Caco-2 (cell line): ENCODE measurements at places on chromosomes 12 and 14. TPM values are rescaled to one million over a fixed set of nuclear protein-coding genes. Genes with fewer than 3 reads are reported as not detected.

- H3K27ac ChIP-seq, result no peak overlapping the region
- no peak for DNase-seq
- H3K36me3 ChIP-seq, result no peaks in the 10 kb centered on the region
- no peaks in the 10 kb centered on the region for H3K27me3 ChIP-seq
Measured at GRCh38 chr12:130966443-130967030, 12.8 kb downstream of the ADGRD1 start.

- DNase-seq, result no peak
- no peak overlapping the region for H3K27ac ChIP-seq
- no peaks in the 10 kb centered on the region for H3K4me1 ChIP-seq
- H3K27me3 ChIP-seq, result no peaks in the 10 kb centered on the region
- H3K36me3 ChIP-seq, result no peaks in the 10 kb centered on the region
Measured at GRCh38 chr14:69318241-69318640, 58.3 kb downstream of the GALNT16 start.

DNA sequence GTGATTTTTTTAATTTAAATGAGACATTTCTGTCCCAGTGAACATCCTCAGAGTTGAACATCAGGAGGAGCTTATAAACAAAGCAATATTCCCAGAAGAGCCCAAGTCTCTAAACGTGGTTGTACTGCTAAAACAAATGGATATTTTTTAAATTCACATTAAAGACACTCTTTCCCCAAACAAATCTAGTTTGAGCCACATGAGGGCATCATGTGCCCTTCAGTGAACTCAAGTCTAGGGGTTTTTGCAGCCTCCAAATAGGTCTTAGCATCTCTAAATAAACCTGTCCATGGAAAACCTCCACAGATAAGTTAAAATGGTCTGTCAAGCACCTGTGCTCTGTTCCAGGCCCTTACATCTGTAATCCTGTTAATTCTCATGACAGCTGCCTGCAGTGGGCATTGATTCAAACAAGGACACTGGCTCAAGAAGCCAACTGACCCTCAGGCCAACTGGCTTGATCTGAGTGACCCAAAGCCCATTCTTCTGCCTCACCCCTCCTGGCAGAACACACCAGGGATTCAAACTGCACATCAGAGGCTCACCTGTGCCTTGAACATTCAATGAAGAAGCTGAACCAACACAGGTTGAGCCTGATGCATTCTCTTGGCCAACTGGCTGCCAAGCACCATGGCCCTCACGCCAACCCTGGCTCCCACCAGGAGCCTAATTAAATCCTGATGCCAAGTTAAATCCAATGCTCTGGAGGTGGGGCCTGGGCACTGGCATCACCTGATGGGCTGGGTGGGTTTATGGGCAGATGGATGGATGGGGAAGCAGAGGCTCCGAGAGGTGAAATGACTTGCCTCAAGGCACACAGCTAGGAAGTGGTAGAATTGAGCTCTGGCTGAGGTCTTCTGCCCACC, 8.6 kb downstream of the ISCU start:
- no peak overlapping the region for H3K27ac ChIP-seq
- no peak for DNase-seq
- H3K4me3 ChIP-seq, result no peak overlapping the region
- H3K4me1 ChIP-seq, result no peaks in the 10 kb centered on the region
- peaks cover 2% of the 10 kb centered on the region for H3K36me3 ChIP-seq

DNA sequence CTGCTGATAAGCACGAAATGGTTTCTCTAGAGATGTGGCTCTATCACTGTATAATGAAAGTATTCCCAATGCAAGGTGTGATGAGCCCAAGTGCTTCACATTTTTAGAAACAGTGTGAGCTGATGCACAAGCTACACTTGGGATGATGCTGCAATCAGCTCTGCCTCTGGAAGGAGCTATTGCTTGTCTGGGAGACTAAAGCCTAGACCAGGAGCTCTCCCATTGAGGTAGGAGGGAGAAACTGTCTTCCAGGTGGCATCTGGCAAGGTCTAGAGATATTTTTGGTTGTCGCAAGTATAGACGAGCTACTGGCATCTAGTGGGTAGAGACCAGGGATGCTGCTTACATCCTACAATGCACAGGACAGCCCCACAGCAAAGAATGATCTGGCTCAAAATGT, 42.0 kb downstream of the HECTD4 start:
- no peak overlapping the region for H3K27ac ChIP-seq
- no peak for DNase-seq
- no peaks in the 10 kb centered on the region for H3K27me3 ChIP-seq
- no peak overlapping the region for H3K4me3 ChIP-seq
- H3K4me1 ChIP-seq, result no peaks in the 10 kb centered on the region

GRCh38 chr12:3303410-3304136, 187.4 kb upstream of the PRMT8 start:
- H3K4me1 ChIP-seq, result no peaks in the 10 kb centered on the region
- H3K27me3 ChIP-seq, result no peaks in the 10 kb centered on the region; the same call in none of the 2 replicates
- no peak overlapping the region for H3K27ac ChIP-seq
- H3K36me3 ChIP-seq, result no peaks in the 10 kb centered on the region
- peak; percentile 41 for DNase-seq

DNA sequence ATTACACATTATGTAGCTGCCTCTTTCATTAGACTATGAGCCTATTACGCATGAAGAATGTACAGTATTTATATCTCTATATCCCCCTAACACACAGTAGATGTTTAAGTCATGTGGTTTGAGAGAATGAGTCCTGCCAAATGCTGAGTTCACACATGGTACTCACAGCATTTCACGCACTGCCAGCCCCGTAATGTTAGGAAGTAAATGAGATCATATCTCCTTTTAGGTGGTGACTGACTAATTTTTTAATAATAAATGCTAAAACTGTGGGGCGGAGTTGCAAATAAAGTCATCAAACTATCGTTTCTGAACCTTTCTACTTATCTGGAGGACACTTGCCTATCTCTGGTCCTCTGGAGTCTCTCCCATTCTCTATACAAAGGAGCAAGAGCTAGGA, 343.8 kb downstream of the ADAMTS20 start:
- no peaks in the 10 kb centered on the region for H3K36me3 ChIP-seq
- no peak overlapping the region for H3K27ac ChIP-seq
- H3K4me1 ChIP-seq, result no peaks in the 10 kb centered on the region
- H3K27me3 ChIP-seq, result no peaks in the 10 kb centered on the region
- no peak overlapping the region for H3K4me3 ChIP-seq

- no peaks in the 10 kb centered on the region for H3K36me3 ChIP-seq
- no peaks in the 10 kb centered on the region for H3K27me3 ChIP-seq
- no peak overlapping the region for H3K4me3 ChIP-seq
- H3K27ac ChIP-seq, result no peak overlapping the region
- no peaks in the 10 kb centered on the region for H3K4me1 ChIP-seq
Measured at GRCh38 chr12:2833327-2833726, 1.5 kb downstream of the NRIP2 start.

DNA sequence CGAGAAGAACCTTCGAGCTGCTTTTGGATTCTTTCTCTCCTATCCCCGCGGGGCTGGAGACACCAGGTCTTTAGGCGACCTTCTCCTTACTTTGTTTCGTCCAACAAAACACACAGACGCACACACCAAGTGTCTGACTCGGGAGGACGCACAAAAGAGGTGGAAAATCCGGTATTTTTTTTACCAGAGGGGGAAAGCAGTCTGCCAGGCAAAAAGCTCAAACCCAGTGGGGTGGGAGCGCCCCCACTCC, 2.1 kb downstream of the SIX4 start:
- H3K4me1 ChIP-seq, result peaks cover 5% of the 10 kb centered on the region; the same call in 1 of the 2 replicates
- no peaks in the 10 kb centered on the region for H3K36me3 ChIP-seq
- H3K4me3 ChIP-seq, result peak overlapping the region; percentile 84
- no peaks in the 10 kb centered on the region for H3K27me3 ChIP-seq
- no peak overlapping the region for H3K27ac ChIP-seq

The TRMT5 gene
- total RNA-seq, result 16.3 and 16.5 TPM in 2 replicates
